ENCODE measurements at places on chromosomes 5 and 9.

DNA sequence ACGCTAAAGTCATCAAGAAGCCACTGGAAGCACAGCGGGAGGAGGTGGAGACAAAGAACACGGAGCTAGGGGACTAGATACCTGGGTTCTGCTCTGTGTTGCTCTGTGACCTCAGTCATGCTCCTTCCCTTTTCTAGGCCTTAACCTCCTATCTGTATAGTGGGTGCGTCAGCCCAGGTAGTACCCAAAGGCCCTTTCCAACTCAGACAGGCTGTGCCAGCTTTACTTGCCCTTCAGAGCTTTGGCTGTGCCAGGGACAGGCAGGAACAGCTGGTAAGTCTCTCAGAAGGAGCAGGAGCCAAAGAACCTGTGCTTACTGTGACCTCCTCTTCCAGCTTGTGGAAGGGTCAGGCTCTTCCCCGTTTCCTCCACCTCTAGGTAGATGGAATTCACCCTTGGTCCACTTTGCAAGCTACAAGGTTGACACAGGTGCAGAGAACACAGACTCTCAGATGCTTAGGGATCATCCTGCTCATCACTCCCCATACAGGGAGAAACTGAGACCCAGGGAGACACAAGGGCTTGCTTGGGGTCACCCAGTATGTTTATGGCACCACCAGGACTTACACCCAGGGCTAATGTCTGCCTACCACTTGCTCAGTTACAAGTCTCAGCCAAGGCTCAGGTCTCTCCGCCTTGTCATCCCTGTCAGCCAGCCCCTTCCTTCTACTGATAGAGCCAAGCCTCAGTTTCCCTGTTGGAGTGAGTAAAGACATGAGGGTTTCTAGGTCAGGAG, 1.7 kb downstream of the CCDC69 start:
- peak overlapping the region; percentile 78 for H3K27ac ChIP-seq
- H3K4me1 ChIP-seq, result peaks cover 63% of the 10 kb centered on the region
- DNase-seq, result no peak
- peak overlapping the region; percentile 77 for H3K4me3 ChIP-seq
- no peaks in the 10 kb centered on the region for H3K27me3 ChIP-seq
- peaks cover 29% of the 10 kb centered on the region for H3K36me3 ChIP-seq

GRCh38 chr9:74697535-74697934, 190.2 kb downstream of the TRPM6 start:
- H3K27ac ChIP-seq, result no peak overlapping the region
- peaks cover 11% of the 10 kb centered on the region for H3K27me3 ChIP-seq
- H3K4me3 ChIP-seq, result no peak overlapping the region

GRCh38 chr5:11494340-11494739, 409.9 kb downstream of the CTNND2 start:
- no peak for DNase-seq
- H3K27me3 ChIP-seq, result peaks cover 1% of the 10 kb centered on the region
- no peak overlapping the region for H3K4me3 ChIP-seq
- H3K36me3 ChIP-seq, result no peaks in the 10 kb centered on the region
- H3K4me1 ChIP-seq, result no peaks in the 10 kb centered on the region
- H3K27ac ChIP-seq, result no peak overlapping the region

DNA sequence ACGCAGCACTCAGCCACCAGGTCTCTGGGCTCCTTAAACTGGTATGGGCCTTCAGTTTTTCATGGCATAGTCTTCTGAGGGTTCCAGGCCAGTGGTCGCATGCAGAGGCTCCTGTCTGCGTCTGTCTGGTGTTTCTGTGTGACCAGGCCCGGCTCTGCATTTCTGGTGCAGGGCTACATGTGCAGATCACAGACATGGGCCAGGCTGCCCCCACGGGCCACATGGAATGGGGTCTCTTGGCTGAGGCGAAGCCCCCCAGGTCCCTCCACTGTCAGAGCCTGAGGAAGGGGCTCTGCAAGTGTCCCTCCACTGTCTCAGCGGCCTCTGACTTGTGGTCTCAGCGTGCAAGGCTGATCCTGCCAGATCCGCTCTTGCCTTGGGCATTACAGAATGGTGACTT, 15.6 kb upstream of the CARD19 start:
- peaks cover 47% of the 10 kb centered on the region for H3K36me3 ChIP-seq
- DNase-seq, result no peak
- H3K27ac ChIP-seq, result peak overlapping the region; percentile 27
- no peak overlapping the region for H3K4me3 ChIP-seq
- peaks cover 35% of the 10 kb centered on the region for H3K4me1 ChIP-seq
- no peaks in the 10 kb centered on the region for H3K27me3 ChIP-seq

DNA sequence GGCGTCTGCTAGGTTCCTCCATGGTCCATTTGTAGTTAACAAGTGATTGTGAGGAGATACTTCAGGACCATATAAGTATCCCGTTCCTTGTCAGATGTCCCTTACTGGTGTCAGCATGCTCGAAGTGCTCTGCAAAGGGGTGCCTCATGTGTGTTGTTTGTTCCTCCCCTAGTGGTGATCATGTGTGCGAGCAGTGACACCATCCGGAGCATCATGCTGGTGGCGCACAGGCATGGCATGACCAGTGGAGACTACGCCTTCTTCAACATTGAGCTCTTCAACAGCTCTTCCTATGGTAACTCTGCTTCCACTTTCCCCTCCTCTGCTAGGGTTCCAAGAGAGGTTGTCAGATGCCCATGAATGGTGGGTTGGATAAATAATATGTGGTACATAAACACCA, 13.4 kb downstream of the NPR3 start:
- DNase-seq, result no peak
- H3K27me3 ChIP-seq, result peaks cover 16% of the 10 kb centered on the region
- no peaks in the 10 kb centered on the region for H3K4me1 ChIP-seq
- H3K4me3 ChIP-seq, result no peak overlapping the region
- H3K27ac ChIP-seq, result no peak overlapping the region
- H3K36me3 ChIP-seq, result no peaks in the 10 kb centered on the region

- no peaks in the 10 kb centered on the region for H3K36me3 ChIP-seq
- H3K4me3 ChIP-seq, result no peak overlapping the region
- H3K27me3 ChIP-seq, result peaks cover 12% of the 10 kb centered on the region
- no peak for DNase-seq
- no peaks in the 10 kb centered on the region for H3K4me1 ChIP-seq
These were observed 64.0 kb upstream of the CCL21 start for GRCh38 chr9:34773955-34774354.

- H3K27me3 ChIP-seq, result no peaks in the 10 kb centered on the region
- H3K4me3 ChIP-seq, result no peak overlapping the region
- H3K27ac ChIP-seq, result no peak overlapping the region
- H3K36me3 ChIP-seq, result peaks cover 2% of the 10 kb centered on the region
- H3K4me1 ChIP-seq, result no peaks in the 10 kb centered on the region
These were observed 102.2 kb downstream of the INIP start for GRCh38 chr9:112615584-112616266.

DNA sequence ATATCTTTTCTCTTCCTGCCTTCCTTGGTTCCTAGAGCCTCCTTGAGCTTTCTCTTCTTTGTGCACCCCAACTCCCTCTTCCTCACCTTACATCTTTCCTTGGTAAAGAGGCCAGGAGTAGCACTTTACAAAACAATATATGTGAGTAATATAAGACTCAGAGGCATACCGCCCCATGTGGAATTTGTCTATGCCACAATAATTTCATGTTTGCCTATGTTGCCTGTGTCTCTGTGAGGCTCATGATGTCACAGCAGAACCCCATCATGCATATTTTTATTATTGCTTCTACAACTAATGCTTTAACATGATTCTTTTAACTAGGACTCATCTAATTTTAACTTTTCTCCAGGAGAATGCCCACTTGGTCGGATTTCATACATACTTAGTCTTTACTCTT, 15.0 kb upstream of the LVRN start:
- H3K27ac ChIP-seq, result no peak overlapping the region
- DNase-seq, result no peak
- H3K27me3 ChIP-seq, result no peaks in the 10 kb centered on the region
- H3K36me3 ChIP-seq, result no peaks in the 10 kb centered on the region
- no peak overlapping the region for H3K4me3 ChIP-seq

DNA sequence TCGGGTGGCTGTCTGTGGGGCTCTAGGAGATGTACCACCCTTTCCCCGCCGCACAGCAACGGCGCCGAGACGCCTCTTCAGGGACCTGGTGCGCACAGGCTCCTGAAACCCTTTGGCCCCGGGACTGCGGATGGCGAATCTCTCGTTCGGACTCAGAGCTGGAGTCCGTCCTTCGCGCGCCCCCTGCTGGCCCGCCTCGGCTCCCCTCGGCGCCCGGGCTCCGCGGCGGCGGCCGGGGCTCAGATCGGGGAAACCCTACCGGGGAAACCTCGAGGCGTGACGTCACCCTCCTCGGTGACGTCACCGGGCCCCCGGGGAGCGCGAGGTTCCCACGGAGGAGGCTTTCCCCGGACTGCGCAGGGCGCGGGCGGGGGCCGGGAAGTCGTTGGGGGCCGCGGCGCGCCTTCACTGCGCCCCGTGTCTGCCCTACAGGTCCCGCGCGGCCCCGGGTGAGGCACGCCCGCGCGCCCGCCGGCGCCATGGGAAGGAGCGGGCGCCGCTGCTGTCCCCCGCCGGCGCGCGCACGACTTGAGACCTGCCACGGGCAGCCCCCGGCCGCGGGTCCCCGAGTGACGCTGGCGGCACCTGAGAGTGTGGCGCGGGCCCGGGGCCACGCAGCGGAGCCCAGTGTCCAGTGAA, 7.9 kb downstream of the PRR7 start:
- DNase-seq, result peak; percentile 89
- peak overlapping the region; percentile 40 for H3K27ac ChIP-seq
- H3K4me1 ChIP-seq, result peaks cover 11% of the 10 kb centered on the region
- no peak overlapping the region for H3K4me3 ChIP-seq

GRCh38 chr9:87894998-87895625, 12.4 kb downstream of the SPATA31E1 start:
- H3K4me3 ChIP-seq, result no peak overlapping the region
- no peak overlapping the region for H3K27ac ChIP-seq
- H3K36me3 ChIP-seq, result no peaks in the 10 kb centered on the region
- DNase-seq, result no peak
- peaks cover 16% of the 10 kb centered on the region for H3K27me3 ChIP-seq
- no peaks in the 10 kb centered on the region for H3K4me1 ChIP-seq

GRCh38 chr5:43110606-43111170, 10.0 kb upstream of the ZNF131 start:
- H3K27me3 ChIP-seq, result no peaks in the 10 kb centered on the region
- H3K4me1 ChIP-seq, result peaks cover 30% of the 10 kb centered on the region
- no peak for DNase-seq
- H3K4me3 ChIP-seq, result no peak overlapping the region
- no peaks in the 10 kb centered on the region for H3K36me3 ChIP-seq

DNA sequence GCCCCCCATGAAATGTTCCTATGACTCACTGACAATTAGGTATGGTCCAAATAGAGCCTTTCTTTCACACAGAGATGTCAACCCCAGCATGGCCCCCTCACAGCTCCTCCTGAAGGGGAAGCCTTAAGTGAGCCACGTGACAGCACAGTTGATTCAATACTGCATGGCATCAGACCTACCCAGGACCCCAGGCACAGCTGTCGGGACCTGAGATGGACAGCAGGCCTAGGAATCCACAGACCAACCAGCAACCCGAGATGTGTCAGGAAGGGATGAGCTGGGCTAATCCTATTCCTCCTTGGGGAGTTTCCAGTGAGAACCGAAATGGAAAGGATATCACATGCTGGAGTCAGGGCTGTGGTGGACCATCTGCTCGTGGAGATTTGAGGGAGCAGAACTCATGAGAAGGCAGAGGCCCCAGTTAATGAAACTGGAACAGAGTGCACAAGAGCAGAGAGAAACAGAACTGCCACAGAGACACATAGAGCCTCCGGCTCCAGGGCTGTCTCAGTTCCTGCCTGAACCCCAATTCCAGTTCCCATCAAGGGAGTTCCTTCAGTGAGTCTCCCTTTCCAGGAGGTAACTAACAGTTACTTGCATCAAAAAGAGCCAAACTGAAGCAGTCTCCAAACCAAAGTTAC, 42.1 kb upstream of the SMIM23 start:
- H3K4me1 ChIP-seq, result no peaks in the 10 kb centered on the region
- no peak for DNase-seq
- no peaks in the 10 kb centered on the region for H3K27me3 ChIP-seq
- H3K36me3 ChIP-seq, result no peaks in the 10 kb centered on the region
- no peak overlapping the region for H3K4me3 ChIP-seq
- no peak overlapping the region for H3K27ac ChIP-seq

GRCh38 chr9:117425566-117425965, 10.7 kb upstream of the ASTN2 start:
- no peak overlapping the region for H3K27ac ChIP-seq
- DNase-seq, result no peak
- no peaks in the 10 kb centered on the region for H3K27me3 ChIP-seq

Data from activated T-helper 1 cell treated with anti-CD3 and anti-CD28 coated beads, Interleukin-12 subunit alpha, Interleukin-12 subunit beta, Interleukin-2, Interleukin-4 antibody, amounts not matched to agents 30 ng/mL and 10 ng/mL and 1 ng/mL, durations not matched to agents 14 hours and 24 hours and 36 hours (primary cell).